Natural killer cell treated with Interleukin-12 subunit alpha and Interleukin-12 subunit beta and Interleukin-15 and Interleukin-18, amount 100 ng/mL, for 72 hours (primary cell): ENCODE measurements at places on chromosomes 4 and X. TPM values are rescaled to one million over a fixed set of nuclear protein-coding genes. Genes with fewer than 3 reads are reported as not detected.

DNA sequence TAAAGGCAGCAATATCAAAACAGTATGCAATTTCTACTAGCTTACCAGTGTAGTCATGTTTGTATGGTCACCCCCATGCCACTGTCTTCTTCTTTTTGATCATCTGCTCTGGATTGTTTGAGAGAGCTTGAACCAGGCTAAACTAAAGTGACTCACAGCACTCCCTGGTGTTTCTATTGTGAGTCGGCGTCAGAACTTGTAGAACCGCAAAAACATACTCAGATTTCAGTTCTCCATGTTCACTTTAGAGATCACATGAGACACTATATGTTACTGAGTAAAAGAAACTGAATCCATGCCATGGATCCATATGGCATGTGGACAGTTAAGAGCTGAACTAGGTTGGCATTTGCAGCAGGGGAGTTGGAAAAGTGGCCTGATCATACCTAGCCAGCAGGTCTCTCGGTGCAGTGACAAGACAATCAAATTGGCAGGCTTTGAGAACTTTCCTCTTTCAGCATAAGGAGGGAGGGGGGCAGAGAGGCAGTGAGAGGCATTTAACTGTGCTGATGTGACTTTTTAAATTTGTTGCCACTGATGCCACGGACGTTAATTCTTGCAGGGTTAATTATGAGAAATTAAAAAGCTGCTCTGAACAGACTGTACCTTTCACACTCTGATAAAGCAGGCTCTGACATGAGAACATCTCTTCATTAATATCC lies 88.4 kb downstream of the AFF2 start:
- H3K4me1 ChIP-seq, result no peaks in the 10 kb centered on the region
- DNase-seq, result no peak
- H3K27me3 ChIP-seq, result peaks cover 10% of the 10 kb centered on the region
- H3K27ac ChIP-seq, result no peak overlapping the region
- H3K4me3 ChIP-seq, result no peak overlapping the region
- no peaks in the 10 kb centered on the region for H3K36me3 ChIP-seq

DNA sequence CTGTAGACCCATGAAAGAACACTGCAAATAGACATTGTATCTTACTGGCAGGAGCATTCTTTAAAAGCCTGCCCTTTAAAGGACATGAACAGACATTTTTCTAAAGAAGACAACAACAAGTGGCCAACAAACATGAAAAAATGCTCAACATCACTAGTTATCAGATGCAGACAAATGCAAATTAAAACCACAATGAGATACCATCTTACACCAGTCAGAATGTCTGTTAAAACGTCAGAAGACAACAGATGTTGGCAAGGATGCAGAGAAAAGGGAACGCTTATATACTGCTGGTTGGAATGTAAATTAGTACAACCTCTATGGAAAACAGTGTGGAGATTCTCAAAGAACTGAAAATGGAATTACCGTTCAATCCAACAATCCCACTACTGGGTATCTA lies 77.2 kb downstream of the ATP10D start:
- no peak overlapping the region for H3K27ac ChIP-seq
- no peak for DNase-seq
- no peaks in the 10 kb centered on the region for H3K27me3 ChIP-seq
- no peak overlapping the region for H3K4me3 ChIP-seq

DNA sequence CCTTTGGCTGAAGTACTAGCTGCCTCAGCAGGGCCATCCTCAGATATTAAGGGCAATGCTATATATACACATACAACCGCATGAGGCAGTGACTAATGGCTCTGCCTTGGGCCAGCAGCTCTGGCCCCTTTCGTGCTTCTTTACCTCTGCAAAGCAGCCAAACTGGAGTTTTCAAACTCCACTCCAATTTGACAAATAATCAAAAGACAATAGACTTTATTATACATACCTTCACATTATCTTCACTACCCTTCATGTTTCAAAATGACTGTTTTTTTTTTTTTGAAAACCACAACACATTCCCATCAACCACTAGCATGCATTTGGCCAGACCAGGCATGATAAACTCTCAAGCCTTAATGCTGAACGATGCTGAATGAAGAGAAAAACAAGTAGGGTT lies 187.7 kb downstream of the ENOX2 start:
- no peak for DNase-seq
- no peak overlapping the region for H3K27ac ChIP-seq
- H3K36me3 ChIP-seq, result no peaks in the 10 kb centered on the region
- no peak overlapping the region for H3K4me3 ChIP-seq
- H3K4me1 ChIP-seq, result no peaks in the 10 kb centered on the region

- H3K4me3 ChIP-seq, result no peak overlapping the region
- H3K27me3 ChIP-seq, result peaks cover 36% of the 10 kb centered on the region
- no peak for DNase-seq
- H3K4me1 ChIP-seq, result peaks cover 5% of the 10 kb centered on the region
Measured at GRCh38 chr4:118883861-118884260, 4.8 kb upstream of the SYNPO2 start.

GRCh38 chrX:17292111-17292527 lies 82.9 kb upstream of the NHS start:
- no peak overlapping the region for H3K4me3 ChIP-seq
- no peak overlapping the region for H3K27ac ChIP-seq
- no peaks in the 10 kb centered on the region for H3K4me1 ChIP-seq
- DNase-seq, result no peak

- H3K27ac ChIP-seq, result no peak overlapping the region
- H3K27me3 ChIP-seq, result peaks cover 2% of the 10 kb centered on the region
- no peaks in the 10 kb centered on the region for H3K4me1 ChIP-seq
- H3K36me3 ChIP-seq, result no peaks in the 10 kb centered on the region
Measured at GRCh38 chr4:185904381-185904780, 92.4 kb upstream of the SORBS2 start.

The TRAPPC2 gene
- total RNA-seq, result 32.0 TPM

The SHISA3 gene
- not detected for total RNA-seq

The PAGE4 gene
- not detected for total RNA-seq

The DDIT4L gene
- total RNA-seq, result 1.8 TPM

The DDX3X gene
- 252 TPM for total RNA-seq

The PRDM8 gene
- 15.5 TPM for total RNA-seq
